ENCODE measurements at places on chromosomes 11 and 22.
A peak's percentile ranks its signal among the peaks of the same experiment; 100 is the strongest.

GRCh38 chr22:29079218-29079901 is 6.5 kb downstream of the KREMEN1 start:
- H3K4me3 ChIP-seq, result no peak overlapping the region
- no peak overlapping the region for H3K27ac ChIP-seq
- no peaks in the 10 kb centered on the region for H3K4me1 ChIP-seq
- DNase-seq, result no peak

- H3K27me3 ChIP-seq, result no peaks in the 10 kb centered on the region
- H3K27ac ChIP-seq, result no peak overlapping the region
- H3K4me1 ChIP-seq, result no peaks in the 10 kb centered on the region
- no peak overlapping the region for H3K4me3 ChIP-seq
- no peaks in the 10 kb centered on the region for H3K36me3 ChIP-seq
- DNase-seq, result no peak
Measured at GRCh38 chr11:44816761-44817160, 90.0 kb downstream of the TSPAN18 start.

DNA sequence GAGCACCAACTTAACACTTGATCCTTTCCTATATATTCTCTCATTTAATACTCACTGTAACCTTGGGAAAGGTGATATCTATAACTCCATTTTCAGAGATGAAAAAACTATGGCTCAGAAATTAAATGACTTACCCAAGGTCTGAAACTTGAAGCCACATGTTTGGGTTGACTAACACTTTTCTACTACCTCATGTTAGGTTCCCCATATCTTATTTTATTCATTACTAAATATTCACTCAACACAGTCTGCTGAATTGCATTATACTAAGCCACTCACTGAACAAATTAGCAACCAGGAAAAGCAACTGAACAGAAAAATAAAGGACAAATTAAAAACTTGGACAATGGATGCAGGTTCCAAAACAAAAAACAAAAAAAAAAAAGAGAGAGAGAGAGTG is 59.9 kb downstream of the FAM168A start:
- H3K4me1 ChIP-seq, result no peaks in the 10 kb centered on the region
- no peak for DNase-seq
- H3K27ac ChIP-seq, result no peak overlapping the region
- H3K36me3 ChIP-seq, result no peaks in the 10 kb centered on the region
- H3K4me3 ChIP-seq, result no peak overlapping the region

GRCh38 chr11:26916805-26917204 is 77.1 kb upstream of the FIBIN start:
- no peak overlapping the region for H3K4me3 ChIP-seq
- H3K27ac ChIP-seq, result no peak overlapping the region

DNA sequence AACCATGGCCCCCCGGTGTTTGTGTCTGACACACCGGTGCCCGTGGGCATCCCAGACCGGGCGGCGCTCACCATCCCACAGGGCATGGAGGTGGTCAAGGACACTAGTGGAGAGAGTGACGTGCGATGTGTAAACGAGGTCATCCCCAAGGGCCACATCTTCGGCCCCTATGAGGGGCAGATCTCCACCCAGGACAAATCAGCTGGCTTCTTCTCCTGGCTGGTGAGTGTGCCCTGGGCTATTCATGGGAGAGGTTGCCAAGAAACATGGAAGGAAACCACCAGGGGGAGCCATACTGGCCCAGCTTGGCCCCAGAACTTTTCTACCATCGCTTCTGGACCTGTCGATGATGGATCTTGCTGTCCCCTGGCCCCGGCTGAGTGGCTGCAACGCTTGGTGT is 36.5 kb downstream of the PRDM11 start:
- no peak overlapping the region for H3K4me3 ChIP-seq
- no peaks in the 10 kb centered on the region for H3K4me1 ChIP-seq
- H3K36me3 ChIP-seq, result no peaks in the 10 kb centered on the region
- peak; percentile 75 for DNase-seq

DNA sequence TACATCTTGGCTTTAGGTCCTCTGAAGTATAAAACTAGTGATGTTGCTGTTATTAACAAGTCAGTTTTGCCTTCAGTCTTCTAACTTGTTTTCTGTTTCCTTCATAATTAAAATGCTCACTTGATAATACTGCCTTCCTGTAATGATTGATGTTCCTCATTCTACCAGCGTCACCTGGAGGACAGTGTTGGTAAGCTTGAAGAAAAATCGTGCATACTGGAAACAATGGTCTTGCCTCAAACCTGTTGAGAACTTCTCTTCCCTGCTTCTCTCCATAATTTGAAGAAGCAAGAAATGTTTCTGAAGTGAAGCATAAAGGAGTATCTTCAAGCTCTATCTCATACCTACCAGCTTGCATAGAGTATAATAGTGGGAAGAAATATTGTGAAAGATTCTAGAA is 3.0 kb downstream of the YWHAH start:
- DNase-seq, result no peak
- H3K27me3 ChIP-seq, result no peaks in the 10 kb centered on the region
- no peak overlapping the region for H3K4me3 ChIP-seq
